ENCODE measurements at places on chromosomes 11 and 22.

GRCh38 chr22:42292732-42293520 is 22.5 kb upstream of the TCF20 start:
- DNase-seq = no peak

DNA sequence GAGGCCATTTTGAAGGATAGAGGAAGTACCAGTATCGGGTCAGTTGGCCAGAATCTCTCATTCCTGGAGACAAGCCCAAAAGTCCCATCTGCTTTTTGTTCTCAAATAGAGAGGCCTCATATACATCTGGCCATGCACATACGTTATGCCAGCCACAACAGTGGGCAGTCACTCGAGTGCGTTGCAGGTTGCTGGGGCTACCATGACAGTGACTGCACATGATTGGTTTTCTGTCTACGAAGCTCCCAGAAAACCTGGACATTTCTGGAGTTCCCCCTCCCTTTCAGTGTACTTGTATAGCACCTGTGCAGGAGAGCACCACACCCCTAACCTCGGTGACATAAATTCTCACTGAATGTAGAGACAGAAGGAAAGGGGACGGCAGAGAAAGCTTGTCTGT is 62.1 kb downstream of the C22orf31 start:
- no peak for DNase-seq

GRCh38 chr11:95895815-95896214 is 28.1 kb downstream of the MTMR2 start:
- DNase-seq = no peak

- no peak for DNase-seq
These were observed 50.1 kb upstream of the DKK3 start for GRCh38 chr11:12058425-12059115.

DNA sequence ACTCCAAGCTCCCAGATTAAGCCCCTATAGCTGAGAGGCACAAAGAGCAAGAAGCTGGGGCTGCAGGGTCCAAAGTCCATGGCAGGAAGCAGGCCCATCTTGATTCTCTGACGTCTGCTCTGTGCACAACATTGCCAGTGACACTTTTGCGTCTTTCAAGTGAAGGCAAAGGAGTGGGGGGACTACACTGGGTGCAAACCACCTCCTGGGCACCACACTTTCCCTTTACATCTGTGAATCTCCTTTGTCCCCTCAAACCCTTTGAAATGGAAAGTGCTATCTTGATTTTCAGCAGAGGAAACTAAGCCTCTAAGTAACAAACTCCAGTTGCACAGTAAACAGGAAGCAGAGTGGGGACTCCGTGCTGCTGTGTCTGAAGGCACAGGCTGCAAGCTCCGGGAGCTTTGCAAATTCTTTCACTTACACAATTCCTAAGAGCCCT is 428.0 kb downstream of the LARGE1 start:
- DNase-seq = no peak

- DNase-seq = peak; percentile 68
These were observed 209.5 kb downstream of the NTM start for GRCh38 chr11:131579932-131580387.

DNA sequence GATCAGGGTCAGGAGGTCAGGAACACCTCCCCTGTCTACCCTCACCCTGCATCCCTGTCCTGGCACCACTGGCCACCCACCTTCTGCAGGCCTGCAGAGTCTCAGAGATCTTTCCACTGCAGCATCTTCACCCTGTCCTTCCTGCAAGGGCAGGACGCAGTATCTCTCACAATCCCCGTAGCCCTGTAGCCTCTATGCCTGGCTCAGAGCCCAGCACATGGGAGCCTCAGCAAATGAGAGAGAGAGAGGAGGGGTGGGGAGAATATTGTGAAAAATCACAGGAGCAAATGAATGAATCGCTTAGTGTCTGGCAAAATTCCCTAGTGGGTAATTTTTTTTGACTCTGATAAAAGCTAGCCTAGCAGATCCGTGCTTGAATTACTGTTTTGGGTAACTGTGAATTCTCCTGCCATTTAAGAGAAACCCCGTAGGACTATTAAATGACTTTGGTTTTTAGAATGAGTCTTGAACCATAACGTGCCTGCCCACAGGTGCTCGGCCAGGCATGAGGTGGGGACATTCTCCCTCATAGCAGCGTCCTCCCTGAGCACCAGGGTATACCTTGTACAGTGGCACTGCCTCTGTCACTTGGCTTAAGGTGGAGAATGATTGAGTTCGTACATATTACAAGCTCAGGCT is 91.5 kb downstream of the MORC2 start:
- peak; percentile 57 for DNase-seq

GRCh38 chr11:12721816-12722604 is 47.8 kb downstream of the TEAD1 start:
- DNase-seq = no peak

DNA sequence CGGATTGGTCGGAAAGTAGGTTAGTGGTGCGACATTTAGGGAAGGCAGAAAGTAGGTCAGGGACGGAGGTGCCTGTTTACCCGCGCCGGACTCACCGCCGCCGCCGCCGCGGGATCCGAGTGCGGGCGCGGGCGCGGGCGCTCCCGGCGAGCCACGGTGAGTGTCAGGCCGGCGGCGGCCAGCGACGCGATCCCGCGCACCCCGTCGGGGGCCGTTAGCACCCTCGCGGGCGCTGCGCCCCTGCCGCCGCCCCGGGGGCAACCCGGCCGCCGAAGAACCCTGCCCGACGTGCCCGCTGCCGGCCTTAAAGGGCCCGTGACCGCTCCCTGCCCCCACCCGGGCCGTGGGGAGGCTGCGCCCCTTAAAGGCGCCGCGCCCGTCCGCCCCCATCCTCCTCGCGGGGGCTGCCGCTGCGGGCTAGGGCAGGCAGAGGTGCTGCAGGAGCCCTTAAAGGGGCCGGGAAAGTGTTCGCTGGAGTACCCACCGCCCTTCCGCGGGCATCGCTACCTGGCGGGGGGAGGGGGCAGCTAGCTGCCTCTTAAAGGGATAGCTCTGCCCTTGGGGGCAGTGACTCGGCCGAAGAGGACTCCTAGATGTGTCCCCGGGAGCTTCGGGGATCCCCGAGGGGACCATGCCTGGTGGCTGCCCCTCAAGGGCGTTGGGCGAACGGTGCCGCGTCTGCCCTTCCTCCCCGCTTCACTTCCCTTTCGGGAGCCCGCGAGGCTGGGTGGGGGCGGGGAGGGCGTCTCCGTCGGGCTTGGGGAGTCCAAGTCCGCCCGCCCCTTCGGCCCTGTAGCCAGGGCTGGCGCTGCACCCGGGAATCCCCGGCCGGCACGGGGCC is at the start of gene BMAL1:
Gene BMAL1, plus strand, starts transcription at position 23 of the 841 bp plus-strand sequence. CDS start 76,519 bp downstream, outside the sequence.
- DNase-seq = peak; percentile 19

DNA sequence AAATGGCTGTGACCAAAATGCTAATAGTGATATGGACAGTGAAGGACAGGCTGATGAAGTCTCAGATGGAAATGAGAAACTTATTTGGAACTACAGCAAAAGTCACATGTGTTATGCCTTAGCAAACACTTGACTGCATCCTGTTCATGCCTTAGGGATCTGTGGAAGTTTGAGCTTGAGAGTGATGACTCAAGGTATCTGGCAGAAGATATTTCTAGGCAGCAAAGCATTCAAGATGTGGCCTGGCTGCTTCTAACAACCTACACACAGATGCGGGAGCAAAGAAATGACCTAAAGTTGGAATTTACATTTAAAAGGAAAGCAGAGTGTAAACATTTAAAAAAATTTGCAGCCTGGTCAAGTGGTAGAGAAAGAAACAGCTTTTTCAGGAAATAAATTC is 28.1 kb upstream of the CD81 start:
- DNase-seq = no peak

- DNase-seq = no peak
These were observed 951.3 kb upstream of the CHORDC1 start for GRCh38 chr11:91174193-91174592.

- peak; percentile 40 for DNase-seq
These were observed 796 bp downstream of the POLDIP3 start for GRCh38 chr22:42613872-42614301.

DNA sequence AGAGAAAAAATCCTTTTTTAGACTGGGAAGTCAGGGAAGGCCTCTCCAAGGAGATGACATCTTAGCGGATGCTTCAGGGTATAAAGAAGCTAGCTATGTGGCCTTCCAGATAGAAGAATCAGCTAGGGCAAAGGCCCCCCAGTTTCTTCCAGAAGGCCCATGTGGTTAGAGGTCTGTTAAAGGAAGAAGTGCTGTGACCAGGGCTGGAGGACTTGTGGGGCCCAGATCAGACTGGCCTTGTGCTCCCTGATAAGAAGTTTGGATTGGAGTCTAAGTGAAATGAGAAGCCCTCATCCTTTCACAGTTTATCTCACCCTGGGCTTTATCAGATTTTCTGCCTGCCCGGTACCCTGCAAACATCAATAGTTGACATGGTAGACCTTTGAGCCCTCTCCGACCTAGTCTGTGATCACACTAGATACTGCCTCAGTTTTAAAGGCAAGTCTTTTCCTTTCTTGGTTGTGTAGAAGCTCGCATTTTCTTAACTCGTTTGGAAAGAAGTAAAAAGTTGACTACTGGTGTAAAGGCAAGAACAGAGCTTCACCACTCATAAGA is 7.8 kb downstream of the AMPD3 start:
- no peak for DNase-seq

DNA sequence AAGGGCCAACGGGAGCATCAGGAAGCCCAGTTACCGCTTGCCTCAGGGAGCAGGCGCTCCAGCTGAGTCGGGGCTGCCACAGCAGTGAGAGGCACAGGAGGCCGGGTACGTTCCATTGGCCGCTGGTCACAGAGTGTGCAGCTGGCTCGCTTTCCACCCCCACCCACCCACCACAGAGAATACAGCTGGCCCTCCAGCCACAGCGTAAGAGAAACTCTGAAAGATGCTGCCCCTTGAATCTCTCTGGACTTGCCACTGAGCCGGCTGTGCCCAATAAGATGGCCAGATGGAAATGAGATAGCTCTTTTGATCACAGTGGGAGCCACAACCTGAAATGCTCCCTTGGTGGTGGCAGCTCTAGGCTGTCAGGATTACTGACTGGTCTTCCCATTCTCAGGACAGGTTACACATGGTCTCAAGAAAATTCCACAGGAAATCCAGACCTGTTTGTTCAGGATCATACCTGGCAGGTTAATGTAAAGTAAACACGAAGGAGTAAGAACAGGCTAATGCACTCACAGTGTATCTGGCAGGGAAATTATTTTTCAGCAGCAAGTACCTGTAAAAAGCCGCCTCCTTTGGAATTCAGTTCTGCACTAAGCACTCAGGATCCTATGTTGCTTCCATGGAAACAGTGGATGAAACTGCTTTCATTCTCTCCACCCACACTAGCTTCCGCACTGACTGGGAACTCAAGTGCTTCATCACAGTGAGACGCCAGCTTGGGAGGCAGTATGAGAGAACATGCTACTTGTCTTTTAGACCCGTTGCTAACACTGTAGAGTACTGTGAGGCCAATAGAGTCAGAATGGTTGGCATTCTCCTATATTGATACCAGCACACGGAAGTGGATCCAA is 16.5 kb downstream of the SIAE start:
- DNase-seq = peak; percentile 65

GRCh38 chr22:46693634-46694415 is 44.2 kb downstream of the CERK start:
- DNase-seq = no peak

DNA sequence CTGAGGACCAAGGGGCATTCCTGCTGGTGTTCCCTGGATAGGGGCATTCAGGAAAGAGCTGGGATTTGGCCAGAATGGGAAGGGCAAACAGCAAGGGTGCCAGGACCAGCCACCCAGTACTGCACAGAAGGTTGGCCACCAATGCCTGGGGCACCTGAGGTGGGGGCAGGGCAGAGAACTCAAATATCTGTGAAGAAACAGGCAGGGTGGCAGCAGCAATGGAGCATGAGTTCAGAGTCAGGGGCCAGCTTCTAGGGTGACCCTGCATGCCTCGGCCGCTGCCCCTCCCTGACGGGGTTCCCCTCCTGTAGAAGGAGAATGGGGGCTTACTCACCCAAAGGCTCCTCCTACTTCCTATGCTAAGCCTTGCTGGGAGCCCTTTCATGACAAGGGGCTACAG is 79.3 kb upstream of the SHANK2 start:
- no peak for DNase-seq

- DNase-seq = no peak
These were observed 1.5 kb downstream of the ZC3H7B start for GRCh38 chr22:41302811-41303210.

DNA sequence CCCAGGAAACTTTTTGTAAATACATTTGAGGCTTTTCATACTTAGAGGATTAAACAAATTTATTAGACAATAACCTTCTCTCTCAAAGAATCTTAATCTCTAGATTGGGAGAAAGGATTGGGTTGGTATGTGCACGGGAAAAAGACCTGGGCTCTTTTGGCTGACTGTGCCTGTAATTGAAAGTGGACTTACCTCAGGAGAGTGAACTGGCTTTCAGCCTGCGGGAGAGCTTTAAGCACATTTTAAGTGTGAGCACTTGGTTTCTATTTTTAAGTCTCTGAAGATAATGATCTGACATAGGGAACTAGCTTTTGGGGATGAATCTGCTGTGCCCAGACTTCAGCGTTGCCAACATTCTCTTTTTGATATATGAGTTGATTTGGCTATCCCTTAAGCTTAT is 35.8 kb downstream of the UVRAG start:
- peak; percentile 17 for DNase-seq

DNA sequence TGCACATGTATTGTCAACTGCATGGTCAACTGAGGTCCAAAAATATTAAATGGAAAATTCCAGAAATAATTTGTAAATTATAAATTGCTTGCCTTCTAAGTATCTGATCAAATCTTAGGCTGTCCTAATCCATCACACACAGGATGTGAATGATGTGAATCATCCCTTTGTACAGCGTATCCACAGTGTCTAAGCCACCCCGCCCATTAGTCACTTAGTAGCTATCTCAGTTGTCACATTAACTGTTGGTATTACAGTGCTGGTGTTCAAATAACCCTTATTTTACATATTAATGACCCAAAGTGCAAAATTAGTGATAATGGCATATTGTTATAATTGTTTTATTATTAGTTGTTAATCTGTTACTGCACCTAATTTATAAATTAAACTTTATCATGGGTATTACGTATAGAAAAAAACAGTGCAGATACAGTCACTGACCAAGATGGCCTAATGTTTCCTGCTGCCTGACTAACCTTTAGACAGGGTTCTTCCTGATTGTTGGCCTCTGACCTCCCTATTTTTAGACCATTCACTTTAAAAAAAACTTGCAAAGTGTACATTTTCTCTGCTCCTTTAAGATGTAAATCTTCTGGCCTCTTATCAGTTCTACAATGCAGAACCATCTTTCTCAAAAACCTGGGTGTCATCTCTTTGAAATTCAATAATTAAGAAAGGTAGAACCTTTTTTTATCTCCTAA is 2.9 kb upstream of the SVIP start:
- peak; percentile 31 for DNase-seq

GRCh38 chr11:27552341-27552740 is 45.8 kb upstream of the LIN7C start:
- DNase-seq = no peak

- no peak for DNase-seq
These were observed 14.8 kb downstream of the CTTN start for GRCh38 chr11:70413151-70413550.

Measured in A673 (cell line).